ENCODE measurements at places on chromosomes 13 and 19.

GRCh38 chr13:27449936-27450828, at the start of gene MTIF3:
Gene MTIF3 (minus strand): TSS chr13:27450564. CDS start chr13:27440448, 10,116 bp downstream.
- DNase-seq = peak; percentile 80

DNA sequence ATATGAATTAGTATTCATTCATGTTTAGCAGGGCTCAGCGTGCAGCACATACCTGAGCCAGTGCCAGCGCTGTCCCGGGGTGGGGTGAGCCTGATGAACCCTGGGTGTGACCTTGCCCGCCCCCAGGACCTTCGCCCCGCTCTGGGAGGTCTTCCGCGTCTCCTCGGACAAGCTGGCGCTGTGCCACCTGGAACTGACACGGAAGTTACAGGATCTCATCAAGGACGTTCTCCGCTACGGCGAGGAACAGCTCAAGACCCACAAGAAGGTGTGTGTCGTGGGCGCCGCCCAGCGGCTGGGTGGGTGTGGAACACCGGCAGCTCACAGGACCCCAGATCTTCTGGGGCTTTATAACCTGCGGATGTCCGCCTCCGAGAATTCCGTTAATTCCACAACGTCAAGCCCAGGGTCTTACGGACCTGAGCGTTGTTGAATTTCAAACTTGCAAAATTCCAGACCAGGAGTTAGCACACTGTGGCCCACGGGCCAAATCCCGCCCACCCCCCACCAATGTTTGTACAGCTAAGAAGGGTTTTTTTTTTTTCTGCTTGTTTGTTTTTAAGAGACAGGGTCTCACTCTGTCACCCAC, 15.4 kb downstream of the FCHO1 start:
- DNase-seq = no peak

DNA sequence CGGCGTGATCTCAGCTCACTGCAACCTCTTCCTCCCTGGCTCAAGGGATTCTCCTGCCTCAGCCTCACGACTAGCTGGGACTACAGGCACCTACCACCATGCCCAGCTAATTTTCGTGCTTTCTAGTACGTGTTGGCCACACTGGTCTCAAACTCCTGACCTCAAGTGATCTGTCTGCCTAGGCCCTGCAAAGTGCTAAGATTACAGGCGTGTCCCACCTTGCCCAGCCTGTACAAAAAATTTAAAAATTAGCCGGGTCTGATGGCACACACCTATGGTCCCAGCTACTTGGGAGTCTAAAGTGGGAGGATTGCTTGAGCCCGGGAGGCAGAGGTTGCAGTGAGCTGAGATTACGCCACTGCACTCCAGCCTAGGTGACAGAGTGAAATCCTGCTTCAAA, 4.7 kb upstream of the MEX3D start:
- no peak for DNase-seq

DNA sequence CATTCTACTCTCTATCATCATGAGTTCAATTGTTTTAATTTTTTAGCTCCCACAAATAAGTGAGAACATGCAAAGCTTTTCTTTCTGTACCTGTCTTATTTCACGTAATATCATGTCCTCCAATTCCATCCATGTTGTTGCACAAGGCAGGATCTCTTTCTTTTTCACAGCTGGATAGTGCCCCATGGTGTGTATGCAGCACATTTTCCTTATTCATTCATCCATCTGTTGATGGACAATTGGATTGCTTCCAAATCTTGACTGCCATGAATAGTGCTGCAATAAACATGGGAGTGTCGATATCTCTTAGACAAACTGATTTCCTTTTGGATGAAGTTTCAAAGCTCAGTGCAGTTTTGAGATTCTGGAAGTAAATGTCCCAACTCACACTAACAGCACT, 326.9 kb downstream of the FGF9 start:
- no peak for DNase-seq

DNA sequence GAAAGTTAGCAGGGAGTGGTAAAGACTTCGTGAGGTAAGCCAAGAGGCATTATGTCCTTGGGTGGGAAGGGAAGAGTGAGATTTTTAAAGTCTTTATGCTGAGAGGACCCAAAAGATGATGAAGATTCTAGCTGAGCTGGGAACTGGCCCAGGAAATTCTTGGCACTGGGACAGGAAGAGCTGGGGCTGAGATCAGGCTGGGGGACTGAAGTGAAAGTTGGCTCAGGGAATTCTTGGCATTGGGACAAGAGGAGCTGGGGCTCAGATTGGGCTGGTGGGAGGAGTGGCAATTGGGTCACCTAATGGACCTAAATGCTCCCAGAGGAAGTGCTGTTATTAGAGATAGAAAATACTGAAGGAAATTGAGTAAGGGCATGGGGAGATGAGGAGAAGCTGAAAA, 8.8 kb downstream of the SCEL start:
- DNase-seq = no peak

DNA sequence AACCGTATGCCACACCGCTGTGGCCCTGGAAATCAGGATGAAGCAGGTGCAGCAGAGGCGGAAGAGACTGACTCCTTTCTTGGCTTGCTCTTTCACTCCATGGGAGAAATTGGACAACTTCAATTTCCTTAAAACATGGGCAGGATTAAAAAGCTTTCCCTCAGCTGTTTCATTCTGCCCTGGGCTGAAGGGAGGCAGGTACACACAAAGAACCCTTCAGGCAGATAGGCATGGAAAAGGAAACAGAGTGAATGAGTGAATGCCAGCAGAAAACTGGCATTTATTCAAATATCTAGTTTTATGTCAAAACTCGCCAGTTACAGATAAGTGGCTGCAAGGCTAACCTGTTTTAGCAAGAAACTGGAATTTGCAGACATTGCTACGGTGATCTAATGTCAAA, 71.0 kb upstream of the SLC15A1 start:
- DNase-seq = no peak

DNA sequence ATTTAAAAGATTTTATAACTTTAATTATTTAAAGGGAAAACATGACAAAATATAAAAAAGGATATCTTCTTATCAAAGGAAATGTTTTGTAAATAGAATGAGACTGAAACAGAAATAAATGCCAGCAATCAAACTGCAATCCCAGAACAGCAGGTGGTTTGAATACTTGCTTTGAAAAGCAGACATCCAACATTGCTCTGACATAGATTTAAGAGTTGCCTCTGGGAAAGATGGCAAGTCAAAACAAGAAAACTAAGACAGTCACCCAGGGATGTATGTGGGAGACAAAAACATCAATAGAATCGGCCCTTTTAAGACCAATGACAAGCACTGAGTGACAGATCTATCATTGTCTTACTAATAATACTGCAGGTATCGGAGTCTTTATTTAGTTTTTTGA, 789.7 kb upstream of the GPC6 start:
- no peak for DNase-seq

GRCh38 chr13:110126391-110126961, 180.5 kb downstream of the COL4A1 start:
- peak; percentile 85 for DNase-seq

DNA sequence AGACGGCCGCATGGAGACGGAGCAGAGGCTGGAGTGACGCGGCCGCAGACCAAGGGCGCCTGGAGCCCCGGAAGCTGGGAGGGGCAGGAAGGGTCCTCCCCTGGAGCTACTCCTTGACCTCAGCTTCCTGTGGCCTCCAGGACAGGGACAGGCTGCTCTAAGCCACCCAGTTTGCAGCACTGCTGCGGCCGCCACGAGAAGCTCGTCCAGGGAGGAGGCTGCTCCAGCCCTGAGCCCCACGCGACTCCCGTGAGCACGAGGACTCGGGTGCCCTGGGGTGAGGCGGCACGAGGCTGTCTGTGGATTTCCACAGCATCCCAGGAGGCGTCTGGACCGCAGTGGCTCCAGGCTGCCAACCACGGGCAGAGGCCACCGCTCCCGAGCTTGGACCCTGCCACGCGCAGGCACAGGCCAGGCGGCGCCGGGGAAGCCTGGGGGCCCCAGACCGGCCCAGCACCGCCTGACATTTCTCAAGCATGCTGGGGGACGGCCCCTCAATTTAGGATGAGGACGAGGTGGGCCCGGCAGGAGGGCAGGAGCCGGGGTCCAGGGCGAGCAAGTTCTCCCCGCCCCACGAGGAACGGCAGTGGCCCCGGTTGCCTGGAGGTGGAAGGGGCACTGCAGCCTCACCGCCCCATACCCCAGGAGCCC, 10.7 kb downstream of the SBNO2 start:
- DNase-seq = no peak

GRCh38 chr13:21898945-21899344, 228.1 kb downstream of the FGF9 start:
- no peak for DNase-seq

DNA sequence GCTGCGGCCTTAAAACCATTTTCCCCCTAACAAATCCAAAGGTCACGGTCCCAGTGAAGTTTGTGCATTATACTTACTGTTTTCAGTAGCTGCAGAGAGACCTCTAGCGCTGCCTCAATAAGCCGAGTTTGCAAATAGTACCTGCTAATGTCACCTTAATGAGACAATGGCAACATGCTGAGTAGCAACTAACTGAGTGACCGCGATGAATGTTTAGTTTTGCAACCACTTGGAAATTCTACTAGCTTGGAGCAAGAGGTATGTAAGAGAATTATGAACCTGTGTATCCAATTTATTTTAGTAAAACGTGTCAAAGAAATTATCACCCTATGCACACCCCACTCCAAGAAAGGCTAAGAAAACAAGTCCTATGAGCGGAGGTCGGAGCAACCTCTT, 1.2 kb downstream of the KPNA3 start:
- DNase-seq = no peak

DNA sequence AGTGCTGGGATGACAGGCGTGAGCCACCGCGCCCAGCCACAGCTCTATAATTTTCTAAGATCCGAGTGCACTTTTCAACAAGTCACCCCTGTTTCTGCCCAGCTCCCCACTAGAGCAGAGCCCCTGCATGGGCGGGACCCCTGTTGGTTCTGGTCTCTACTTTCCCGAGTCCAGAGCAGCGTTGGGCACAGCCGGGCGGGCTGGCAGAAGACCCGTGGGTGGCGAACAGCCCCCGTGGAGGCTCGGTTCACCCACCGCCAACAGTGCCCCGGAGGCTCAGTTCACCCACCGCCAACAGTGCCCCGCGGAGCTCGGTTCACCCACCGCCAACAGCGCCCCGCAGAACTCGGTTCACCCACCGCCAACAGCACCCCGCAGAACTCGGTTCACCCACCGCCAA, 40.8 kb downstream of the ADPRHL1 start:
- DNase-seq = no peak

DNA sequence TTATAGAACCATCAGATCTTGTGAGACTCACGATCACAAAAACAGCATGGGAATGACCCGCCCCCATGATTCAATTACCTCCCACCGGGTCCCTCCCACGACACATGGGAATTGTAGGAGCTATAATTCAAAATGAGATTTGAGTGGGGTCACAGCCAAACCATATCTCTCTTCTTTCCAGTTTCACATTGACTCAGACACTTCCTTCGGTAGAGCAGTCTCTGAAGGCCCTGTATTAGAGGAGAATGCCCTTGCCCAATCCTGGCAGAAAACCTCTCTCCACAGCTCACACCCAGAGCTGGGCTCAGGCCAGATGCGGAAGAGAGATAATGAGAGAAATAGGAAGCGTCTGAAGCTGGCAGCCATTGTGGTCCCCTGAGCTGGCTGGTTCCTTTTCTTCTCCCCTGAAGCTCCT, 72.4 kb upstream of the CLDN10 start:
- DNase-seq = no peak

- DNase-seq = no peak
Measured at GRCh38 chr19:51029718-51030117, 3.3 kb upstream of the KLK11 start.

GRCh38 chr13:91247768-91248167, 99.7 kb upstream of the MIR17HG start:
- no peak for DNase-seq

GRCh38 chr13:49806126-49806536, 13.6 kb upstream of the KPNA3 start:
- DNase-seq = peak; percentile 62

DNA sequence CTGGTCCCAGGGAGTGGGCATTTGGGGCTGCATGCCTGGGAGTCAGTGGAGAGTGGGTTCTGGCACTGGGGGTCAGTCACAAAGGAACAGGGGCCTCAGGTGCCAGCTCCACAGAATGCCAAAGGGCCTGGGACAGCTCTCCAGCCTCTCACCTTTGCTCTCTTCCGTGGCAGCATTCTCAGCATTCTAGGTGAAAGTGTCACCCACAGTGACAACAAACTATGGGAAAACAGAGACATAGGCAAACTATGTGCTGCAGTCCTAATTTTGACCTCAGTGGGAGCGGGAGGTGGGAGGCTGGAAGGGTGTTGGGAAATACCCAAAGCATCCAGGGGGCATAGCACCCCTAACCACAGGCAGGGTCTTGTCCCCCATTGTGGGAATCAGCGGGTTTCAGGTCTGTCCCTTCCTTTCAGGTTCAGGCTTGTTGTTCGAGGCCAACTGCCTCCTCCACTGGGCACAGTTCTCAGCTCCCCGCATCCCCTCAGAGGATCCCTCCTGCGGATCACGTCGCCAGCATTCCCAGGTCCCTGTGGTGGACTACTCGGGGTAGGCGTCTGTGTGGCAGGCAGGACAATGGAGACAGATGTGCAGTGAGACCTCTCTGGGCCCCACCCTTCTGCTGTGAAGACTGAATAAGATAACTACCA, 52.4 kb downstream of the TSHZ3 start:
- DNase-seq = no peak

GRCh38 chr13:85597790-85598500, 201.3 kb downstream of the SLITRK6 start:
- peak; percentile 52 for DNase-seq

DNA sequence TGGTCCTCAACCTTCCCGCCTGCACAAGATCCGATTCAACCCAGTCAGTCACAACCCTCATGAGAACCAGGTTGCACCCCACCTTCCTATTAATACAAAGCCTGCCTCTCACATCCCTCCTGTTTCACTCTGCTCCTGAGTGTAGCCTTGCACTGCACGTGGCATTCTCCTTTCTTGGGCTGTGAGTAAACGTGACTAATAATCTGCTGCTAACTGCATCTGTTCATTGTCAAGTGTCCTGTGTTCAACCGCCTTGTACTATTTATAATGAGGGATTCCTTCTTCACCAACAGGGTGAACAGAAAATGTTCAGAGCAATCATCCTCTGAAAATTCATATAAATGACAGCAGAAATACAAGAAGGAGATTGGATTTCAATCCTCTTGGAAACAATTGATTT, 1608.2 kb downstream of the SLITRK5 start:
- DNase-seq = no peak

- DNase-seq = no peak
Measured at GRCh38 chr13:44236370-44236769, 137.3 kb upstream of the SERP2 start.

DNA sequence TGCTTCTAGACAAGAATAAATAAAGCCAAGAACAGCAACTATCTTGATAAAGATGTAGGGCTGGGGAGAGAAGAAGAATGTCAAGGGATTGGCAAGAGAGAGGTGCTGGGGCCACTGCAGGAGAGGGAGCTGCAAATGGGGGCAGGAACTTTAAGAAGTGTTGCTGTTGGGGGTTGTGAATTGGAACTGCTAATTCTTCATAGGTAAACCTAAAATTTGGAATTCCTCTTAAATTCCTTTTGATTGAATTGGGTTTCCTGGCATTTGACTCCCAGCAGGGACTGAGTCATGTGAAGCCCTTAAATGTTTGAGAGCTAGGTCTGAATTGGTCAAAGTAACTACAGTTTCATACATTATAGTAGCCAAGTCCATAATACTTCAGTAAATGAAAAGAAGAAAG, 305.6 kb upstream of the TMTC4 start:
- DNase-seq = no peak

GRCh38 chr13:44249431-44249836, 124.2 kb upstream of the SERP2 start:
- DNase-seq = no peak

GRCh38 chr13:27619093-27619727, 1.1 kb downstream of the LNX2 start:
- DNase-seq = no peak

- no peak for DNase-seq
Measured at GRCh38 chr19:46823049-46823448, 27.6 kb downstream of the AP2S1 start.

- DNase-seq = no peak
Measured at GRCh38 chr19:18097217-18097992, at the start of gene MAST3. Gene MAST3 (plus strand): TSS chr19:18097778. CDS start chr19:18097793, 15 bp downstream.
